ENCODE measurements at places on chromosomes 11 and 22.

GRCh38 chr22:39777716-39778454 lies 115.7 kb downstream of the ENTHD1 start:
- no peak for DNase-seq

DNA sequence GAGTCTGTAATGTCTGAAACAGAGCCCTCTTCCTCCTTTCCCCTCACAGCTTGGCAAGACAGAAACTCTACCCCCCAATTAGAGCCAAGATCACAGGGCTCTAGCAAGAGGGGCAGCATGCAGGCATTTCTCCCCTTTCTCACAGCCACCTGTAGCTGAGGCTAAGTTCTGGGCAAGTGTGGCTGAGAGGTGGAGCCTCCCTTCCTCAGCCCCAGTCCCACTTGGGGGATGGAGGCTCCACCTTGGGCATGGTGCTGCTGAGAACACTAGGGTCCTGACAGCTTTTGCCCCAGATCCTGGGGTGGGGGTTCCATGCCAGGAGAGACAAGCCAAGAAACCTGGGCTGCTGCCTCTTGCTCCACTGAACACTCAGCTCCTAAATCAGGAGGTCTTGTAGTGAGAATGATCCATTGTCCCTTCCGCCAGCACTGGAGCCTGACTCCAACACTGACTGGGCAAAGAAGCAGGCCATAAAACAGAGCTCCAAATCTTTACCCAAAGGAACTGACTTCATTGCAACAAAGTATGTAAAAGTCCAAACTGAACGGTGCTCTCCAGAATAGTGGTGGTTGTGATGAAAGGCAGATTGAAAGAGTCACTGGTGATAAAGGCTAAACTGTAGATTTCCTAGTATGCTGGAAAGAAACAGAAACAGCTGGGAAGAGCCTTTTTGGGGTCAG lies 25.6 kb downstream of the NARS2 start:
- DNase-seq: no peak

- DNase-seq: no peak
These were observed 2.7 kb downstream of the RPL27A start for GRCh38 chr11:8685306-8685705.

DNA sequence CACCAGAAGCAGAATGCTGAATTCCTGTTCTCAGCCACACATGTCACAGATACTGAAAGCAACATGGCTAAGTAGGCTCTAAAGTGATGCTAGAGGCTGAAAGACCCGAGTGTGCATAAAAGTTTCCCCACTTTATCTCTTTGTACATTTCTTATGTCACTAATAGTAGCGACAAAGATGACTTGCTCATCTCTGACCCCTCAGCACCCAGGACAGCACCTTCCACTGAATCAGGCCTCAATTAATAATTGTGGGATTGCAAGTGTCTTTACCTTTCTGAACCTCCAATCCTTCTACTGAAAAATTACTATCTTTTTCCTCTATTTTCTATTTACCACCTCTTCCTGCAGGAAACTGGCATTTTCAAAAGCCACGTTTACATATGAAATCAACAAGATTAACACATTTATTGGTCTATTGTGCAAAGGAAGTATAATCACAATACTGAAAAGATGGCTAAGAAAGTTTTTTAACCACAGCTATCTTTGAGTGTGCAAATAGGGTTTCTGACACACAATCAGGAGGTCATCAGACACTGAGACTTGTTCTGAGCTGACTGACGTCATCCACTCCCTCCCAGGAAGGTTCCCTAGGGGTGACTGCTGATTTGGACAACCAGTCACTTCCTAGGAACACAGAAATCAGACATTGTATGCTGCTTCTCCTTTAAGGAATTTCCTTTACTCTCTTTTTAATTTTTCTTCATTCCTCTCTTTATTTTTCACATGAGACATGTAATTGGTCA lies 213.9 kb upstream of the ISX start:
- DNase-seq: no peak

DNA sequence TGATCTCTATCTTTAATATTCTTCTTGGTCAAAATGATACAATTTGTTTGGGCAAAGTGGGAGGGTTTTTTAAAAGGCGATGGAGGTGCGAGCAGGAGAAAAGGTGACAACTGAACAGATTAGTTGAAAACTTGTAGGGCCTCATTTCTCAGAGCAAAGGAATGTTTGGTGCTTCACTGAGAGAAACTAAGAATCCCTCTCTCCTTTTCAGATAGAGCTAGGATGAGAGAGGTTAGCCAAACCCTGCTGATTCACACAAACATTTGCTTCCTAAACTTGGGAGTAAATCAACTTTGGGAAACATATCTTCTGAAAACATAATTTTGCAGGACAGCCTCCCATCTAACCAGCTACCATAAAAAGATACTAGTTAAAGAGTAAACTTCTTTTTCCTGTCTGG lies 57.0 kb downstream of the PHF21A start:
- no peak for DNase-seq

All from stimulated activated CD8-positive, alpha-beta memory T cell treated with anti-CD3 and anti-CD28 coated beads, Interleukin-4, amount 100 ng/mL, for 48 hours (primary cell).